ENCODE measurements at places on chromosomes 1 and 21. TPM values are rescaled to one million over a fixed set of nuclear protein-coding genes. Genes with fewer than 3 reads are reported as not detected.

DNA sequence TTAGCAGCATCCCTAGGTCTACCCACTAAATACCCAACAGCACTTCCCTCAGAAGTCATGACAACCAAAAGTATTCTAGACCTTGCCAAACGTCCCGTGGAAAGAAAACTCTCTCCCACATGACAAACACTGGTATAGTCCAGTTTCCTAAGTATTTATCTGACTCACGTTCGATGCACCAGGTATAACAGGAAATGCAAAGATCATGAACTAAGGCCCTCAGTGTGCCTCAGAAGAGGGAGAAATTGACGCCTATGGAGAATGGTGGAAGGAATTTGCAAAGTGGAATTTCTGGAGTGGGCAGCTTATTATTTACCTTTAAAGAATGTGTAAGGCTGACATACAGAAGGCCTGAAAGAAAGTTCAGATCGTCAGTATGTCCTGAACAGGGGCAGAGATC is 523.6 kb upstream of the DAB1 start:
- H3K4me3 ChIP-seq: no peak overlapping the region
- DNase-seq: no peak
- H3K36me3 ChIP-seq: no peaks in the 10 kb centered on the region
- H3K27me3 ChIP-seq: peaks cover 2% of the 10 kb centered on the region
- H3K4me1 ChIP-seq: no peaks in the 10 kb centered on the region
- H3K27ac ChIP-seq: no peak overlapping the region

DNA sequence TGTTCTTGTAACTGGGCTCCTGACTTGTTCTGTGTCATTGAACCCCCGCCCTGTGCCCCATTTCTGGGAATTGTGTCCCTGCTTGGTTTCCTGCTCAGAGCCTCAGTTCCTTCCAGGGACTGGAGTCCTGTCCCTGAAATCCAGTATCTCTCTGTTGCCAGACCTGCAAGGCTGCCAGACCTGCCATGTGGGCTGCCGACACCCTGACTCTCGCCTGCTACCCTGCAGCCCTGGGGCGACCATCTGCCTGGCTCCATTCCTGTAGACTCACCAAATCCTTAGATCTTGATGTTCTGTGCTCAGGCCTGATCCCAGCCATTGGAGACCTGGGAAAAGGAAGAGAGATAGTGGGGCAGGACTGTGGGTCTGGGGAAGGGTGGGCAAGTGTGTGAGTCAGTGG is 383.3 kb upstream of the PROX1 start:
- no peaks in the 10 kb centered on the region for H3K27me3 ChIP-seq
- no peaks in the 10 kb centered on the region for H3K4me1 ChIP-seq

GRCh38 chr1:154844297-154844681 is 25.8 kb downstream of the KCNN3 start:
- H3K4me3 ChIP-seq: no peak overlapping the region
- H3K36me3 ChIP-seq: no peaks in the 10 kb centered on the region
- DNase-seq: no peak

DNA sequence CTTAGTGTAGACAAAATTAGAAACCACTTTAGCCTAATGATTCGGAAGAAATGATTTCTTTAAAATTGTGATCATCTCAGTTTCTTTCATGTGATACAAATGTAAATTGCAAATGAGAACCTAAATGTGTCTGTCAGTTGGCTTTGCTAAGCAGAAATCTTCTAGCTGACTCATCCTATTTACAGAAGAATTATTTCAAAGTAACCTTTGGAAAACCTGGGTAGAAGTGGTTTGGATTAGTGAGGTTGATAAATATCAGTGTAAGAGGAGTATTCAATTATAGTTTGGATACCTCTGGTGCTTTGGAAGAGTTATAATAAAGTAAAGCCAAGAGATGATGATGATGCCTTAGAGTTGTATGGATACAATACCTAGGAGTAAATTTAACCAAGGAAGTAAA is 37.4 kb downstream of the CC2D1B start:
- no peak overlapping the region for H3K4me3 ChIP-seq
- H3K36me3 ChIP-seq: no peaks in the 10 kb centered on the region
- no peaks in the 10 kb centered on the region for H3K27me3 ChIP-seq
- peak; percentile 16 for DNase-seq

- no peaks in the 10 kb centered on the region for H3K27me3 ChIP-seq
- H3K36me3 ChIP-seq: no peaks in the 10 kb centered on the region
- no peaks in the 10 kb centered on the region for H3K4me1 ChIP-seq
- H3K4me3 ChIP-seq: no peak overlapping the region
These were observed 154.3 kb upstream of the COL6A1 start for GRCh38 chr21:45827302-45827692.

DNA sequence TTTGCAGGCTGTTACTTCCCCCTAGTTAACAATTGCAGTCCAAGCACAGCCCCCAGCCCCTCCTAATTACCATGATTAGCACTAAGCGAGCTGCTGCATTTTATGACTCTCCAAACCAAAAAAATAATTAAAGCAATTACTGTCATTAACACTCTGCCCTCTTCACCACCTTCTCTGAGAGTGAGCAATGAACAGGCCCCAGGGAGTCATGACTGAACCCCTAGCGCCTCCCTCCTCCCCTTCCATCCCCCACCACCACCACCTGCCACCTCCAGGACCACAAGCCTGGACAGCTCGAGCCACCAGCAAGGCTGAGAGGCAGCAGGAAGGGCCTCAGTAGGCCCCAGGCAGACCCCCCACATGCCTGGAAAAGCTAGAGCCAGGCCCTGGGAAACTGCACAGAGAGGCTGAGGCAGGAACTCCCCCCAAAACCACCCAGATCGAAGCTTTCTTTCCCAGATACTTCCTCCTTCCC is 35.5 kb upstream of the ZC3H12A start:
- H3K4me3 ChIP-seq: no peak overlapping the region
- DNase-seq: no peak
- no peak overlapping the region for H3K27ac ChIP-seq
- peaks cover 9% of the 10 kb centered on the region for H3K27me3 ChIP-seq

- peak; percentile 59 for DNase-seq
- H3K4me1 ChIP-seq: peaks cover 6% of the 10 kb centered on the region
- H3K27me3 ChIP-seq: no peaks in the 10 kb centered on the region
- H3K36me3 ChIP-seq: no peaks in the 10 kb centered on the region
These were observed 20.5 kb upstream of the PDC start for GRCh38 chr1:186481303-186481888.

DNA sequence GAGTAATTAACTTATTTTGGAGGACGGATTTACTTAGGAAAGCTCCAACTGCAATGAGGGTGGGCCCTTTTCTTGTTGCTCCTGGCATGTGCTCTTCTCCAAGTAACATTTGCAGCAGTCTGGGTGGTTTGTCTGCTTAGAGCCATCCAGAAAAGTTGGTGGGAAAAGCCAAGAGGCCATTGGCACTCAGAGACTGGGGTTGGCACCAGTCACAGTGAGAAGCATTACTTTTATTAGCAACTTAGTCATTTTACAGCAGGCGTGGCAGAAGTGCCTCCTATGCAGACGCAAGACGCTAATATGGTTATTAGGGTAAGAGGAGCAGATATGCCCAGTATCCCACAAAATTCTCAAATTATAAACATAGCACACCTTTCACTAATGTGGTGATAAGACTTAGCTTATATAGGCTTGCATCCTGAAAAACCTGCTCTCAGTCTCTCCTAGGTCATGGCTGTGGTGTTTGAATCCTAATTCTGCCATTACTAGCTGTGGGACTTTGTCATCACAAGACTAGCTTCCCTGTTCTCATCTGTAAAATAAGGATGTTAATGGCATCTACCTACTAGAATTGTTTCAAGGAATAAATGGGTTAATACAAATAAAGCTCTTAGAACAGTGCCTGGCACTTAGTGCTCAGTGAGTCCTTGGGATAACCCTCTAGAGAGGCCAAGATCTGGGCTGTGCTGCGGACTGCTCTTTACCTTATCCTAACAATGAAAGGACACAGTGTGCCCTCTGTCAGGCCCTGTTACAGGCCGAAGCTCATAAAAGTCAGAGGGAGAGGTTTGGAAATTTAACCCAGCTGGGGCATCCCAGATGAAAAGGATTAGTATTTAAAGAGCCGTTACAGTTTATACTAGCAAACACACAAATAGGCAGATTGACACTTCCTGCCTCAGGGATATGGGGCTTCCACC is 154.6 kb downstream of the ROR1 start:
- DNase-seq: no peak
- no peak overlapping the region for H3K27ac ChIP-seq
- H3K4me3 ChIP-seq: no peak overlapping the region
- H3K4me1 ChIP-seq: no peaks in the 10 kb centered on the region
- H3K36me3 ChIP-seq: no peaks in the 10 kb centered on the region
- no peaks in the 10 kb centered on the region for H3K27me3 ChIP-seq

DNA sequence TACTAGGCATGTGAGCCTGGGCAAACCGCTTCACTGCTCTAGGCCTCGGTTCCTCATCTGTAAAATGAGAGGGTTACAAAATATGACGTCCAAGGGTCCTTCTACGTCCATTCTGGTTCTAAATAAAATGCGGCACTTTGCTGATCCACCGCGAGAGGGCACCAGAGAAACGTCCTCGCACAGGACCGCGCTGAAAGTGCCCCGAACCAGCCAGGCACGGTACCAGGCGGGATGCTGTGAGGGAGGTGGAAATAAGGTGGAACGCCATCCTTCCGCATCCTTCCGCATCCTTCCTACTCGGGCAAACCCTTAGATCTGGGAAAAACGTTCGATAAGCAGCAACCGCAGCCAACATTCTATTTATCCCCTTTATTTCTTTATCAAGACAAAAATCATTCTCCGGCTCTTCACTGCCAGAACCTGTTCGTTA is 60.3 kb upstream of the KRTAP19-8 start:
- H3K27ac ChIP-seq: no peak overlapping the region
- no peaks in the 10 kb centered on the region for H3K27me3 ChIP-seq
- H3K36me3 ChIP-seq: no peaks in the 10 kb centered on the region
- no peak overlapping the region for H3K4me3 ChIP-seq

DNA sequence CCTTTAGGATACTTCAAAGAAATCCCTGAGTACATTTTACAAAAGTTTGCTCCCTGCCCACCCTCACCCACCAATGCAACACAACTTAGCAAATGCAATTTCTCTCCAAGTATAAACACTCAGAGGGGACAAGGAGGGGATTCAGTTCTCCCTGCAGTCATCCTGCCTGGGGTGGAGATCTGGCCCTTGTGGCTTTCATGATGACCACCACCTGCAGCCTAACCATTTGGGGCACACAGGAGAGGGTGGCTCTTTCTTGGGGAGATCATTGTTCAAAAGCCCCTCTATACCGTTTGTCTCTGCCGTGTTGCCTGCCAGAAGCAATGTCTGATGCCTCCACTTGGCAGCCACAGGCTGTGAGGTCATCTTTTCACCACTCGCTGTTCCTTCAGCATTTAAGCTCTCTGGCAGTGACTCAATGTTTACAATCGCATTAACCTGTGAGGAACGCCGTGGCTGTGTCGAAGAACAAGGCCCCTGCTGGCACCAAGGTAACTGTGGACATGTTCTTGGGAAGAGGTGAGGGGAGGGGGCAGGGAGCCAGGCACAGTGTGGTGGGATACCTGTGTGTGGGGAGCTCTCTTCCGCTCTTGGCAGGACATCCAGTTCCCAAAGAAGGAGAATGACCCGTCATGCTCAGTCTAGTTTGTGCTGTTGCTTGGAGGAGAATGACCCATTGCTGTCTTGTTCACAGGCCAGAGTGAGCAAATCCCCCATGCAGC is 103.9 kb upstream of the DUSP10 start:
- peaks cover 13% of the 10 kb centered on the region for H3K4me1 ChIP-seq
- DNase-seq: no peak
- no peaks in the 10 kb centered on the region for H3K27me3 ChIP-seq
- no peaks in the 10 kb centered on the region for H3K36me3 ChIP-seq
- H3K4me3 ChIP-seq: no peak overlapping the region
- H3K27ac ChIP-seq: peak overlapping the region; percentile 70

DNA sequence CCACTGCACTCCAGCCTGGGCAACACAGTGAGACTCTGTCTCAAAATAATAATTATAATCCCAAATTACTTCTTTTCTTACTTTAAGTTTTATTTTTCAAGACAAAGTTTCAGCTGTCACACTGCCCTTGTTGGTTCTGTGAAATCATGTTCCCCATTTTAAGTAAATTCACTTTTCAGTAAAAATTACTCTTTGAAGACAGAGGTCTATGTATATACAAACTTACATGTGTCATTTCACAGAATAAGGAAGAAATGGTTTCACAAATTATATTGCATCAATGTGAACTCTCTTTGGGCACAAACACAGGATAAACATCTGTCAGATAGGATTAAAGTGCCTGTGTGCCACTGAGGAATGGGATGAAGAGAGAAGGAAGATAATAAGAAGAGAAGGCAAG is 33.1 kb upstream of the ETS2 start:
- H3K36me3 ChIP-seq: no peaks in the 10 kb centered on the region
- H3K27ac ChIP-seq: peak overlapping the region; percentile 78
- peak overlapping the region; percentile 1 for H3K4me3 ChIP-seq
- no peak for DNase-seq

DNA sequence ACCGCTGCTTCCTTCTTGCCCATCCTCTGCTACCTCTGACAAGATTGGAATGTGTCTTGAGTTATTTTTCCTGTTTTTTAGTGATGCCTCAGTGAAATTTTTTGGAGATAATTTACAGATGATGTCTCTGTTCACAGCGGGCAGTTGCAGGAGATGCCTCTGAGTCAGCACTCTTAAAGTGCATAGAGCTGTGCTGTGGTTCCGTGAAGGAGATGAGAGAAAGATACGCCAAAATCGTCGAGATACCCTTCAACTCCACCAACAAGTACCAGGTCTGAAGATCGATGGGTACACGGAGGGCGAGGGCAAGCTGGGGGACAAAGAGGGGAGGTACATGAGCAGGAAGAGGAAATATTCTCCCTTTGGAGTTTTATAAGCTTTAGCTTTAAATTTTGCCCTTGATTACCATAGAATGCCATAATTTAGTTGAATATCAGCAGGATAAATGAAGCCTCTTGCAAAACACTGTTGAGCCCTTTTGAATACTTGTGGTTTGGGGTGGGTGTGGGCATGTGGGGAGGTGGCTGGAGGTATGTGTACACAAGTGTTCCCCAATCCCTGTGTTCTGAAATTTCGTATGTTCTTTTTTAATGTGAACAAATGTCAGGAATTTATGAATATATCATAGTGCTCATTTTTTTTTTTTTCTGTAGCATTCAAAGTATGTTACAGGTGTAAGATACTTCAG is 19.8 kb downstream of the ATP1A1 start:
- peaks cover 90% of the 10 kb centered on the region for H3K36me3 ChIP-seq
- no peak overlapping the region for H3K27ac ChIP-seq
- no peak overlapping the region for H3K4me3 ChIP-seq
- DNase-seq: no peak
- H3K4me1 ChIP-seq: no peaks in the 10 kb centered on the region
- no peaks in the 10 kb centered on the region for H3K27me3 ChIP-seq

- H3K27me3 ChIP-seq: no peaks in the 10 kb centered on the region
- no peaks in the 10 kb centered on the region for H3K36me3 ChIP-seq
- H3K4me1 ChIP-seq: no peaks in the 10 kb centered on the region
- DNase-seq: no peak
- H3K4me3 ChIP-seq: no peak overlapping the region
These were observed 546.9 kb downstream of the SMYD3 start for GRCh38 chr1:245960171-245960570.

- H3K4me3 ChIP-seq: no peak overlapping the region
- no peaks in the 10 kb centered on the region for H3K4me1 ChIP-seq
- no peak overlapping the region for H3K27ac ChIP-seq
- H3K36me3 ChIP-seq: no peaks in the 10 kb centered on the region
- DNase-seq: peak; percentile 36
These were observed 225.4 kb downstream of the FOXD2 start for GRCh38 chr1:47663286-47663685.

The TRPM2 gene
- total RNA-seq: 0.79 TPM

The SPATA46 gene
- total RNA-seq: not detected

The CACHD1 gene
- total RNA-seq: 28.3 TPM

The FAM43B gene
- total RNA-seq: 0.27 TPM

Measured in astrocyte (in vitro differentiated cells and primary cell).